ENCODE measurements at places on chromosomes 1 and 21.

GRCh38 chr1:21921100-21921875 lies 15.8 kb downstream of the HSPG2 start:
- no peak for DNase-seq

GRCh38 chr1:88917321-88918025 lies 26.1 kb upstream of the GTF2B start:
- DNase-seq, result no peak

DNA sequence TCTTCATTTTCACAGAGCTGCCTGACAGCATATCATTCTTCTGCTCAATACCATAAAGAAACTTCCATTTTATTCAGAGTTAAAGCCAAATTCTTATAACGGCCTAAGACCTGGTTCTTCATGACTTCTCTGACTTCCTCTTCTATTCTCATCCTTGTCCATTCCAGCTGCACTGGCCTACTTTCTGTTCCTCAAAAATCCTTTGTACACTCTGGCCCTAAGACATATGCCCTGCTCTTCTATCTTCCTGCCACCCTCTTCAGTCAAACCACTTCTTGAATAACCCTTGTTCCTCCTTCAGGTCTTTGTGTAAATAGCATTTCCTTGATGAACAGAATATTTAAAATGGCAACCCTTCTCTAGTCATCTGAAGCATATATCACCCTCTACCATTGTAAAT lies 1338.7 kb upstream of the ADGRL2 start:
- DNase-seq, result no peak

GRCh38 chr1:209086486-209087192 lies 496.9 kb upstream of the CAMK1G start:
- no peak for DNase-seq

GRCh38 chr1:185328255-185328654 lies 11.2 kb upstream of the IVNS1ABP start:
- DNase-seq, result no peak

GRCh38 chr1:245067257-245067656 lies 87.5 kb upstream of the KIF26B start:
- DNase-seq, result no peak

DNA sequence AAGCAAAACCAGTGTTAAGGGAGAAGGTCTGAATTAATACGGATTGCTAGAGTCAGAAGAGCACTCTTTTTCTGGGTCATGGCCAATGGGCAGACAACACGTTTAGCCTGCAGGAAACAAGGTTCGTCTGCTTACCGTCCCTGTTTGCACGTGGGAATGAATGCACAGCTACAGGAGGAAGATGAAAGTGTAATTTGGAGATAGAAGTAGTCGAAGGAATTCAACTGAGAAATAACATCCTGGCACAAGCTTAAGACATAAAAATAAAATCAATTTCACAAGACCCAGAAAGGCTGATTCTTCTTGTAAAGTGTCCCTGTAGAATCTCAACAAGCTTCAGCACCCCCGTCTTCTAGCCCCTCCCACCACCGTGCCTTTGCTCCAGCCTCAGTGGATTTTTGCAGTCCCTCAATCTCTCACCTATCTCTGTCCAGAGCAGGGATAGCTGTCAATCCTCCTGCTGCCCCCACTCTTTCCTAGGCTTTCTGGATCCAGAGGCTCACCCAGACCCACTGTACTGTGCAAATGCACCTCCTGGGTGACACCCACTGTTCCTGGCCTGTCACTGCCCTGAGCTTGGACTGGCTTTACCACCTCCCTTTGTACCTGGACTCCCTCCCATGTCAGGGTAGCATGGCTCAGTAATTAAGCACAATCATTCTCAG lies 60.6 kb downstream of the C1orf94 start:
- DNase-seq, result no peak

DNA sequence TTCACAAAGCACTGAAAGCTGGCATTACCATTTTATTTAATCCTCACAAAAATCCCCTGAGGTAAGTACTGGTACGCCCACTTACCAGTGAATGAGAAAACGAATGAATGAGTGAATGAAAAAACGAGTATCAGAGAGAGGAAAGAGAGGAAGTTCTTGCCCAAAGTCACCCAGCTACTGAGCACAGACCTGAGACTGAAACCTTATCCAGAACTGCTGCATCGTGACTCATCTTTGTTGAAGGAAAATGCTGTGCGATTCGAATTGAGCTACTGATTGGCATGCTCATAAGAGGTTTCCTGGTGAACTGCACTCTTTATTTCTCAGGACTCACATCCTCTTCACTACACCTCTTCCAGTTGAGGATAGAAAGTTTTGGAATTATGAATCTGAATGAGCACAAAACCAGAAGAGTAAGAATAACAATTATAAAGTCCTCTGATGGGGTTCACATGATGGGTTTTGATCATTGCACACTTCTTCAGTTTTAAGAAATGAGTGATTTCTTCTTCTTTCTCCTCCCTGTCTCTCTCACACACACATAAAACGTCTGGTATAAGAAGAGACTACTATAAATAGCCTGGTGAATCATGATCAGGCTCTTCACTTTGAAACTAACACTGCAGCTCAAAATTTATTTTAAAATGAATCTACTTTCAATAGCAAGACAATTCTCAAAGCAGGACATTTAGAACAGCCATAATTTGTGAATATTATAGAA lies 32.1 kb downstream of the IL12RB2 start:
- no peak for DNase-seq

DNA sequence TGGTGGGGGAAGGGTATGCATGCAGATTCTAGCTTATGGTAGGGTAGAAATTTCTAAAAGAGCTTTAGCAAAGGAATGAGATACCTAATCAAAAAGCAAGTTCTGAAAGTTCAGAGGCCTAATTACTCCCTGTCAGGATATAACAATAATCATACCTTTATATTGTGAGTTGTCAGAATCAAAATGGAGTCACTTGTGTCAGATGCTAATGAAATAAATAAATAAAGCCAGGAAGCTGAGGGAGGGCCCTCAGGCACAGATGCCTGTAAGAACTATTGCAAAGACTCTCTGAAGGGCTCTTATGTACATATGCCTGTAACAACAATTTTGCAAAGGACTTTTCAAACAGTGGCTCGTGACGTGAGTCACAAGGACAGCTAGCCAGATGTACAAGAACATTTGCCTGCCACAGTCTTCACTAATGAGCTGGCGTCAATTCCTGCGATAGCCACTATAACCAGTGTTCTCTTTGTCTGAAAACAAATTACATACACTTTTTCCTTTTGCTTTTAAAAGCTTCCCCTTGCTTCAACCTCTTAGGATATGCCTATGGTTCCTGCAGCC lies 27.4 kb upstream of the DNASE2B start:
- peak; percentile 35 for DNase-seq

DNA sequence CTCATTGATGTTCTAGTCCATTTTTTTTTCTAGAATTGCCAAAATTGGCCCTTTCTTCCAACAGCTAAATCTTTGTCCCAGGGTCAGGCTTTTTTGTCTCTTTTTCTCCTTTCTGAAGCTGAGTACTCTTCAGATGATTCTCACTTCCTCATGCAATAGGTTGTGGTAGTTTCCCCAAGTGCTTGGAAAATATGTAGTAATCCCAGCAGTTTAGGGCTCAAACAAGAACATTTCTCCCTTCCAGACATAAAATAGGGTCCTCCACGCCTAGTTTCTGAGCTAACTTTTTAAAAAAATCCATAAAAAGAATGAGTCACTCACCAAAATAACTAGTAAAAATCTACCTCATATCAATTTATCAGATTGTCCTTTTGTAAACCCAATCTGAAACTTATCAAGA lies 10.0 kb upstream of the MCOLN3 start:
- no peak for DNase-seq

DNA sequence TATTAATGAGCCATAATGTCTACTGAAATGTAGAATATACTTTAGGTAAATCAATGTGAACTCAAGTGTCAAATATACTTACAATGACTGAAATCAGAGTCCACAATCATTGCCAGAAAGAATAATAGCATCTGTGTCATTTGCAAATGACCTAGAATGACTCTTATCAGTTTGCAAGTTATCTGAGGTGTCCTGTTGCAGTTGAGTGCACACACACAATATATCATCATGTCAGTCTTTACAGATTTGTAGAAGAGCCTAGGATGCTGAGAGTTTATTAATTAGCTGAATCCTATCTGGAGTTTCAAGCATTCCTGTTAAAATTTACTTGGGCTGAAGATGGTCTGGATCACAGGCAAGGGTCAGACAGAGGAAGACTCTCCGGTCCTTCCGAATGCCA lies 324.0 kb upstream of the GREM2 start:
- DNase-seq, result no peak

GRCh38 chr1:115710859-115711624 lies 57.5 kb downstream of the CASQ2 start:
- no peak for DNase-seq

DNA sequence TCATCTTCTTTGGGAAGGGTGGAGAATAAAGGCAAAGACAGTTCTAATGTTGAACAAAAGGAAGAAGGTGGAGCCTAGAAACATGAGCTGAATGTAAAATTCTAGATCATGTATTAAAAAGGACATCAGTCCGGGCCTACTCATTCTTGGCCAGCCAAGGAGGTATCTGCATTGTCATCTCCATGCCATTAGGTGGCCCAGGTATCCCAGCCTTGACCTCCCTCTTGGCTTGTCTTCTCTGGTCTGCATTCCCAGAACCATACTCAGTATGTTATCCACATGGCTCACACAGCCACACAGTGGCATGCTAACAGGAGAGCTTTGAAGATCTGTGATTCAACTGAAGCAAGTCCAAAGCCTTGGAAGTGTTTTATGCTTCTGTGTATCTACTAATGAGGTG lies 369.8 kb upstream of the KAZN start:
- no peak for DNase-seq

DNA sequence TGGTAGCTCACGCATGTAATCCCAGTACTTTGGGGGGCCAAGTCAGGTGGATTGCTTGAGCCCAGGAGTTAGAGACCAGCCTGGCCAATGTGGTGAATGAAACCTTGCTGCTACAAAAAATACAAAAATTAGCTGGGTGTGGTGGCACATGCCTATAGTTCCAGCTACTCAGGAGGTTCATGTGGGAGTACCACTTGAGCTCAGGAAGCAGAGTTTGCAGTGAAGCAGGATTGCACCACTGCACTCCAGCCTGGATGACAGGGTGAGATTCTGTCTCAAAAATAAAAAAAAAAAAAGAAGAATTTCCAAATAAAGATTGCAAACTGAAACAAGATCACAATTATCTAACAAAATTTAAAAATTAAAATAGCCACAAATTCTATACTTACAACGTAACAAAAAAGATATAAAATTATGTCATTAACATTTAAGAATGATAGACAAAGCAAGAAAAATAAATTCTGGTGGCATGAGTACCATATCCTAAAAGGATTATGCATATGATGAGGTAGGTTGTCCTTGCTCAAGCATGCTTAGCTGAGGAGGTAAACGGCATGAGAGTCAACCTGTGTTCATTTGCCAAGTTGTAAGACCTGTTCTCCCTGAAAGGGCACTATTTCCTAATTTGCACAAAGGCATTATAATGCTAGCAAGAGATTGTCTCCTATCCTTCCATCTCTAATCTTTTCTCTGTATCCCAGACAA lies 20.2 kb downstream of the IPP start:
- no peak for DNase-seq

- DNase-seq, result peak; percentile 85
Measured at GRCh38 chr1:58784758-58785441, 1.1 kb upstream of the JUN start.

DNA sequence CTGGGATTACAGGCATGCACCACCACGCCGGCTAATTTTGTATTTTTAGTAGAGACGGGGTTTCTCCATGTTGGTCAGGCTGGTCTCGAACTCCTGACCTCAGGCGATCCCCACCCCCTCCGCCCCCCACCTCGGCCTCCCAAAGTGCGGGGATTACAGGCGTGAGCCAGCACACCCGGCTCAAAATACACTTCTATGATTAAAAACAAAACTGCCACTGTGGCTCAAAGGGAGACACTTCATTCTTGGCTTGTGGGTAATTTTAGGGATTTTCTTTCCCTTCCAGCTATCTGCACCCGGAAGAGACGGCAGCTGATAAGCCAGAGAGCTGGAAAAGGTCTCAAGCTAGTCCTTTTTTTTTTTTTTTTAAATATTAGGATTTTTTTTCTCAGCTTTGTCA lies 24.5 kb downstream of the TMPRSS2 start:
- DNase-seq, result no peak

DNA sequence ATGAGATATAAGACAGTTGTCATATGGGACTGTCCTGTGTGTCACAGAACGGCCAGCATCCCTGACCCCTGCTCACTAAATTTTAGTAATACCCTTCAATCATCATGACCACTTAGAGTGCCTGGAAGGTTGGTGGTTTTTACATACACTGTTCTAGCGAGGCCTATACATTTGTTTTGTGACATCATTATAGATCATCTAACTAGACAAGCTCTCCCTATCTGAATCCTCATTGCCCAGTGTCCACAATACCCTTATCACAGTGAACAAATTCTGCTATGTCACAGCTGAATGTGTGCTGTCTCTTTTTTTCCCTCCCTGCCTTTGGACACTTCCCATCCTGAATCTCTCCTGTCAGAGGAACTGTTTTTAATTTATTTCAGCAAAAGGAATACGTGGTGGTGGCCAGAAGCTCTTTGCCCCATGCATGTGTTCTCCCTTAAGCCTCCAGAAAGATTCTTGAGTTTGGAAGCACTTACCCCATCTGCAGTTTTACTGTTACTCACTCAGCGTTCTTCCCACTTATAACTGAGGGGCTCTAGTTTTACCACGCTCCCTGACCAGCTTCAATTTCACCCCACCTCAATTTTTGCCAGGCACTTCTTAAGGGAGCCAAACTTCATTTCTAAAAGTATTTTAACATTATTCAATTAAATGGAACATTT lies 70.3 kb downstream of the OLFML2B start:
- no peak for DNase-seq

All from NCI-H2107 (cell line).